ENCODE measurements at places on chromosomes 12 and 14.

DNA sequence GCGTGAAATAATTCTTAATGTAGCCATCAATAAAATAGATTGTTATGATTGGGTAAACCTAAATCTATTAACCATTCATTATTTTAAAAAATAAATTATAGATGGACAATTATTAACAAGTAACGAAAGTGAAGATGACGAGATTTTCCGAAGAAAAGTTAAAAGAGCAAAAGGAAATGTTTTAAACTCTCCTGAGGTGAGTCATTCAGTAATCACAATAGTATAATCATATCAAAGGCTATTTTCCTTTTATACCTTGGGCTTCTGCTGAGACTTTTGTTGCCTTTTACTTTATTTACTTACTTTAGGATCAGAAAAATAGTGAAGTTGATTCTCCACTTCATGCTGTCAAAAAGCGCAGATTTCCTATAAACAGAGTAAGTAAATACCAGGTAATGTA, 45.6 kb downstream of the FANCM start:
- no peak for DNase-seq

GRCh38 chr12:1844661-1845409, 24.5 kb downstream of the LRTM2 start:
- DNase-seq, result no peak

- peak; percentile 68 for DNase-seq
Measured at GRCh38 chr14:91140672-91141071, 26.8 kb downstream of the DGLUCY start.

- DNase-seq, result no peak
Measured at GRCh38 chr12:131047789-131048610, 94.3 kb downstream of the ADGRD1 start.

GRCh38 chr12:28578361-28578760, 388.1 kb downstream of the CCDC91 start:
- DNase-seq, result no peak

DNA sequence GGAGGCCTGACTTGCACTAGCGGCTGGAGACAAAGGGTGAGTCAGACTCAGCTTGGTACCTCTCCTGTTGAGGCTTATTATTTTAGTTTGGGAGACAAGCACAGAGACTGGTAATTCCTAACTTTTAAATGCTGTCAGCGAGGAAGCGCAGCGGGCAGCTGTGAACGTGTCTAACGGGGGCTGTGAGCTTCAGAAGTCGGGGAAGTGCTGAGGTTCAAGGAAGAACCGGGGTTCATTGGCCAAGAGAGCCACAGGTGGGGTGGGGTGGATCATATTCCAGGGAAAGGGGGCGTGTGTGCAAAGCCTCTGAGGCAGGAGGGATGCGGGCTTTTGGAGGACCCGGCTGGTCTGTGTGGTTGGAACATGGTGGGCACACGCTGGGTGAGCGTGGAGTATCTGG, 36.1 kb upstream of the ADGRD1 start:
- DNase-seq, result no peak

GRCh38 chr12:48883305-48884161, 17.9 kb upstream of the RND1 start:
- DNase-seq, result no peak

DNA sequence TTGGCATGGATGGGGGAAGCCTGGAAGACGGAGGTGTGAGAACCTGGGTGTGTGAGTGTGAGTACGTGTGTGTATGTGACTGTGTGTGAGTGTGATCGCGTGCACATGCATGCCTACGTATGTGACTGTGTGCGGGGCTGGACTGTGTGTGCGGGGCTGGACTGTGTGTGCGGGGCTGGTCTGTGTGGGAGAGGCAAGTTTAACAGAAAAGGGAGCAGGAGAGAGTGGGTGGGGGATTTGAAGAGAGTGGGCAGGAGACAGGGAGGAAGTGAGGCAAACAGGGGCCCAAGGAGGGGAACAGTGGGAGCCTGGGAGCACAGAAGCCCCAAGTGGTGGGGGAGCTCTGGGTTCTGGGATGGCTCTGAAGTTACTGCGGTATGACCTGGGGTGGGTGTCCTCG, 103.7 kb upstream of the LHX5 start:
- DNase-seq, result no peak

- DNase-seq, result no peak
Measured at GRCh38 chr12:114933428-114934160, 249.6 kb upstream of the TBX3 start.

DNA sequence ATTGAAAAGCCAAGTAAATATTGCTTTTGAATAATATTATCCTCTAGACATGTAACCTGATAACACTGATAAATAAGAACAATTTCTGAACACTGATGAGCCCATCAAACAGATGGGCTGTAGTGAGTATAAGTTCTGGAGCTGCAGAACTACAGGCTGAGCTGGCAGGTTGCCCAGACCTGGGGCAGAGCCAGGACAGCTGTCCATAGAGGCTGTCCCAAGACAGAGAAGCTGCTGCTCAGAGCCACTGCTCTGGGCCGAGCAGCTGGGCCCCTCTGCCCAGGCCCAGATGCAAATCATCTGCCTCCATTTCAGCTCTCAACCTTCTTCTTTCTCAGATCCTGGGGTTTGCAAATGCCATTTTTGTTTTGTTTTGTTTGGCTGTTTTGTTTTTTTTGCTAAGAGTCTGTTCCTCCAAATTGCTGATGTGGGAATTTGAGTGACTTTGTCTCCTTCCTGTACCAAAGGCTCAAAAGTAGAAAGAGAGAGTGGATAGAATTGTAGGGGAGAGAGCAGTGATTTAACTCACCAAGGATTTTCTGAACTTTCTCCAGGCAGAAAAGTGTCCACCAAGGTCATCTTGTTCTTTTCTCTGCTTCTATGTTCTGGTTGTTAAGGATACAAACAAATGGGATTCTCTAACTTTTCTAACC, 4.0 kb upstream of the TESPA1 start:
- peak; percentile 95 for DNase-seq

DNA sequence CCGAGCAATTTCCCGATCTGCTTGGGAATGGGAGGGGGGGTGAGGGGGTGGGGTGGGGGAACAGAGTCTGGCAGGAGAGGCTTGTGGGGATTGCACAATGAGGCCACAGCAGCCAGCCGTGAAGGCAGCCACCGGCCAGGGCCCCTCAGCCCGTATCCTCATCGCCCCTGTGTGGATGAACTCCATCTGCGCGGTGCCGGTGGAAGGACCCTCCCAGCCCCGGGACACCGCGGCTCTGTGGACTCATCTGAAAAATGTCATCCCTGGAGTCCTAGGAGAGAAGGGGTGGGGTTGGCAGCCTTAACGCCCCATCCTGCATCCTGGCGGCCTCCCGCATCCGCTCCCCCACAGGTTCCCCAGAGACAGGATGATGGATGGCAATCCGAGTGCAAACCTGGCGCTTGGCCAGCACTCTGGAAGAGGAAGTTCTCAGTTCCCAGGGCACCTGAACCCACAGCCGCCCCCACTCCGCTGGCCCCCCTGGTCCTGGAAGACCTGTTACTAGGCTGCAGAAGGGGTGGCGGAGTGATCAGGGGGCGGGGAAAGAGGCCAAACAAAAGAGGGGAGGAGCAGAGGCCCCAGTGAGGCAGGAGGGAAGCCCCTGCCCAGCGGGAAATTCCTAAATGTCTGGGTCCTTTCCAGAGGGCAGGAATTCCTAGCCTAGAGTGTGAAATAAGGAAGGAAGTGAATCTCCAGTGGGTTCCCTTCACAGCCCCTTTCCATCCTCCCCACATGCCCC, 1.2 kb upstream of the TNFAIP2 start:
- DNase-seq, result no peak

DNA sequence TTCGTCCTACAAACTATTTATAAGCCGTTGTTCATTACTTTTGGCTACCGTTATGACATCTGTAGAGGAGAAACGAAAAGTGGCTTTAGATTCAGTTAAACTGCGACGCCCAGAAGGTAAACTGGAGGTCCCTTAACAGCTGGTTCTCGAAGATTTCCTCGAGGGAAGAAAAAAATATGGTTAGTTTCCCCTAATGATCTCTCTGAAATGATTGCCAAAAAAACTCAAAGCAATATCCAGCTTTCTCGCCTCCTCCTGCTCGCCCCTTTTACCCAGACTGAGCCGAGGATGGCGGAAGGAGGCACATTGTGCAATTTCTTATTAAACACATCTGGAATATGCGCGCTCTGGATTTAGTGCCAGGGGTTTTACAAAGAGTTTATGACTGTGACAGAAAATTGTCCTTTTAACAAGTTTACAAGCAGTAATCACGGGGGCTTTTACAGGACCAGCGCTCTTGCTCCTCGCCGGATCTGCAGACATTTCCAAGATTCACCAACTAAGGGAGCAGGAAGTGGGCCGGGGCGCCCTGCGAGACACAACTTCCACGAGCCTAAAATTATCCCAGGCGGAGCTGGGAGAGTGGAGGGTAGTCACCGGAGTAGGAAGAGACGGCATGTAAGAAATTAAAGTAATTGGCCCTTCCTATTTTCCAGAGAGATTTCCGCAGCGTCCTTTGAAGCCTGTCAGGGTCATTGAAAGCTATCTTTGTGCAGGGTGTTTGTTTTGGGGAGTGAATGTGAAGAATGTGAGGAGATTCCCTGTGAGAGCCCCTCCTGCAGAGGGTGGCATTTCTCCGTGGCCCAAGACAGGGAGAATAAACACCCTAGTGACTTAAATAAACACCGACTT, 5.6 kb downstream of the SIX1 start:
- no peak for DNase-seq

- DNase-seq, result no peak
Measured at GRCh38 chr14:99863059-99863458, 69.8 kb downstream of the EML1 start.

- no peak for DNase-seq
Measured at GRCh38 chr12:40013847-40014246, 92.0 kb downstream of the SLC2A13 start.

DNA sequence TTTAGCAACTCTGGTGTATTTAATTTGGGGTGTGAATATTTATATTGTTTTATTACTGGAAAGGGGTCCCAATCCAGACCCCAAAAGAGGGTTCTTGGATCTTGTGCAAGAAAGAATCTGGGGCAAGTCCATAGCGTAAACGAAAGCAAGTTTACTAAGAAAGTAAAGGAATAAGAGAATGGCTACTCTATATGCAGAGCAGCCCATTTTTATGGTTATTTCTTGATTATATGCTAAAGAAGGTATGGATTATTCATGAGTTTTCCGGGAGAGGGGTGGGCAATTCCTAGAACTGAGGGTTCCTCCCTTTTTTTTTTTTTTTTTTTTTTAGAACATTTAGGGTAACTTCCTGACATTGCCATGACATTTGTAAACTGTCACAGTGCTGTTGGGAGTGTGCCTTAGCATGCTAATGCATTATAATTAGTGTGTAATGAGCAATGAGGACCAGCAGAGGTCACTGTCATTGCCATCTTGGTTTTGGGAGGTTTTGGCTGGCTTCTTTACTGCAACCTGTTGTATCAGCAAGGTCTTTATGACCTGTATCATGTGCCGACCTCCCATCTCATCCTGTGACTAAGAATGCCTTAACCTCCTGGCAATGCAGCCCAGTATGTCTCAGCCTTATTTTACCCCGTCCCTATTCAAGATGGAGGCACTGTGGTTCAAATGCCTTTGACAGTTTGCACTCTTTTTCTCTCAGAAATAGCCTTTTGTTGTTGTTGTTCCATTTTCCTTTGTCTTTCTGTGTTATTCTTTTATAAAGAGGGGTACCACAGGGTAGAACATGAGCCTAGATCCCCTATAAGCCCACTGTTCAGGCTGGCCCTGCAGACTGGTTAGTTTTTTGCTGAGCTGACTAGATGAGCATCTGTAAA, 75.5 kb upstream of the DCD start:
- DNase-seq, result peak; percentile 7

GRCh38 chr14:55126034-55126433, 3.0 kb upstream of the LGALS3 start:
- DNase-seq, result no peak

DNA sequence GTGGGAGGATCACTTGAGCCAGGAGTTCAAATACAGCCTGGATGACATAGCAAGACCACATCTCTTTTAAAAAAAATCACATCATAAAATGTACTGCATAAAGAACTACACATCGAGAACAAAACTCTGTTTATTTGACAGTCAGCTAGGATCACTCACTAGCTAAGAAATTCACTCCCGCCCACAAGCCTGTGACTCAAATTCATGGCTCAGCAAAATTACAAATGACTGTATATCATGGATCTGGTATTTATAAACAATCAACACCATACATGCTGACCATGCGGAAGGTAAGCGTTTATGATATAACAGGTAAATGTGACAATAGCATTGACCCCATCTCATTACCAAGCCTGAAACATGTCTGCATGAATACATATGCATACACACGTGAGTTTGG, 206.5 kb downstream of the EFCAB11 start:
- DNase-seq, result no peak

GRCh38 chr12:30548203-30548602, 147.5 kb downstream of the IPO8 start:
- DNase-seq, result no peak

- DNase-seq, result peak; percentile 63
Measured at GRCh38 chr14:94355191-94355794, 32.2 kb upstream of the SERPINA6 start.

DNA sequence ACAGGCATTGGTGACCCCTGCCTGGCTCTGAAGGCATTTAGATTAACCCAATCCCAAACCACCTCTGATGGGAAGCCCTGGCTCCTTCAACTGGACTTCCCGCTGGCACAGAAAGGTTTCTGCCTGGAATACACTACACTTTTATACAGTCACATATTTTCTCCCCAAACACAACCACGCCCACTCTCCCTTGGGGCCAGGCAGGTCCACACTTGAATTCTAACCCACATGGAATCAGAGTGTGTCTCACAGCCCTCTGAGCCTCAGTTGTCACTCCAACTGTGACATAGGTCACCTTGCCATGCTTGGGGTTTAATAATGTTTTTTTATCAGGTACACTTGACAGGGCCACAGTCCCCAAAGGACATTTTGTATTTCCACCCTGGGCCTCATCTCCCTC, 368.6 kb downstream of the BCL11B start:
- DNase-seq, result no peak

DNA sequence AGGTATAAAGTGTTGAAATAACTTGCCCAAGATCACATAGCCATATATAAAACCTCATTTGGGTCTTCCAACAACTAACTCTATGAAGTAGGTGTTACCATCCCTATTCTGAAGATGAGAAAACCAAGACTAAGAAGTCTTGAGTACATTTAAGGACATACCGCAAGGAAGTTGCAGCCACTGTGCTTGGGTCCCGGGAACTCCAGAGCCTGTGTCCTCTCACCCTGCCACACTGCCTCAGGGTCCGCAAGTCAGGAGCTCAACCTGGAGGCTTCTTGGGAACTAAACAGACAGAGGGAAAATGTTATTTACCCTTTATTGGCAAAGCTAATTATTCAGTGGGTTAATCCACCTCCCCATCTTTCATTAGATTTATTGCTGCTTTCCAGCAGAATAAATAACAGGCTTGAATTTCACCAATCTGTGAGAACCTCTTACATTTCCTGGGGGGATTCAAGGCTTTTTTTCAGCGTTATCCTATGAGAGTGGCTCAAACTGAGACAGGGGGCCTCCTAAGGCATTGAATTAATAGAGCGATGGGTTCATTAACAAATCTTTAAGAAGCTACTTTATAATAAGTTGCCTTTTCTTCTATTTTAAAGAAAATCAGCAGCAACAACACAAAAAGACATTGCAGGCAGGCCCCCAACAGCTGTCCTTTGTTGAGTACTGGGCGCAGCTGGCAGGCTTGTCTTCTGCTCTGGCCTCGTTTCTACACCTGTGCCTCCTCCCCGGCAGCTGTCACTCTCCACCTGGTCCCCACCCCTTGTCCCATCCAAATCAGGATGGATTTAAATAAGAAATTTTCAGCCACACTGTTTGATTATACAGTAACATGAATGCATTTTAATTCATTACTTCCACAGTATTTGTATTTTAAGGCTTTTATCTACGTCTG, 25.3 kb downstream of the PHLDA1 start:
- no peak for DNase-seq

All from Ammon's horn (tissue), 1 donor.